ENCODE measurements at places on chromosomes 4 and X.

DNA sequence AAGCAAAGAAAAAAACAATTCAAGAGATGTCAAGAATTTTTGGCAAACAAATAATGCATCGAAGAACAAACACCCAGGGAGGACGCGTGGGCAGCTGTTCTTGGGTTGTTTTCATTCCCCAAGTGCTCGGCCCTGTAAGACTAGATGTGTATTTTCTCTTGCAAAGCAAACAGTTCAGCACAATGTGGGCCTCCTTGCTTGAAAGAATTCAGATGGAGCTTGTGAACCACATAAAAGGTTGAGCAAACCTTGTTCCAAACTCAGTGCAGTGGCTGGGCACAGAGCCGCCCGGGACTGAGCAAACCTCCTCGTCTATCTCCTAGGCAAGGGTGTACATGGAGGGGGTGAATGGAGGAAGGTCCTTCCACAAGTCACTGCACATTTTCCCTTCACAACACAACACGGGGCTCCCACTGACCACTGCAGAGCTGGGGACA, 82.4 kb downstream of the HTRA3 start:
- DNase-seq = no peak

DNA sequence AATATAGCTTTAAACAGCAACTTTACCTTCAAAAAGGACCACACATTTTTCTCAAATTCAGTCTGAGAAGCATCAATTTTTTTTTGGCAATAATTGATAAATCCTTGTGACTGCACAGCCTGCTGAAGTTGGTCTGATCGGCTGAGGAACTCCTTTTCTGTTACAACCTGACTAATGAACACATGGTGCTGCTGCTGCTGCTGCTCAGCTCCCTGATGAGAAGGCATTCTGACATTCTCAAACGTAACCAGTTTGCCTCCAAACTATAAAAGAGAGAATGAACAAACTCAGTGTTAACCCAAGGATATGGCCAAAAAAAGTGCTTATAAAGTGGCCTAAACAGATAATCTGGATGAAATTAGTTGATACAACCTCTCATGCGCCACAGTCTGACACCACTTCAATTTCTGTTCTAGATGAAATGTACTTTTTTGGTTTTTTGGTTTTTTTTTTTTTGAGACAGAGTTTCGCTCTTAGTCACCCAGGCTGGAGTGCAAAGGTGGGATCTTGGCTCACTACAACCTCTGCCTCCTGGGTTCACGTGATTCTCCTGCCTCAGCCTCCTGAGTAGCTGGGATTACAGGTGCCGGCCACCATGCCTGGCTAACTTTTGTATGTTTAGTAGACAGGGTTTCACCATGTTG, 26.5 kb downstream of the SEC31A start:
- DNase-seq = no peak

DNA sequence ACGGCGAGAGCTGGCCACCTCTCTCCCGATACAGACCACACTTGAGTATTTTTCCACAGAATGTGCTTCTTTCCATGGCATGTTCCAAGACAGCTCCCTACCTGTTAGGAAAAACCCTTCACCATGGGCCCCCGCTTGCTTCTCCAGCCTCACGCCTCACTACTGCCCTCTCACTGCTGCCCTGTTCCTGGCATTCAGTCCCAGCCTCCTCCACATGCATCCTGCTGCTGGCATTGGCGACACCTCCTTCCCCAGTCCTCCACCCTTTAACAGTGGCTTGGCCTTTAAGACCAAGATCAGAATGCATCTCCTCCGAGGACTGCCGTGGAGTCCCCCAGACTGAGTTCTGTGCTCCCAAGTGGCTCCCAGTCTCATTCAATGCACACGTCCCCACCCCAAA, 10.7 kb downstream of the PNMA6F start:
- no peak for DNase-seq

DNA sequence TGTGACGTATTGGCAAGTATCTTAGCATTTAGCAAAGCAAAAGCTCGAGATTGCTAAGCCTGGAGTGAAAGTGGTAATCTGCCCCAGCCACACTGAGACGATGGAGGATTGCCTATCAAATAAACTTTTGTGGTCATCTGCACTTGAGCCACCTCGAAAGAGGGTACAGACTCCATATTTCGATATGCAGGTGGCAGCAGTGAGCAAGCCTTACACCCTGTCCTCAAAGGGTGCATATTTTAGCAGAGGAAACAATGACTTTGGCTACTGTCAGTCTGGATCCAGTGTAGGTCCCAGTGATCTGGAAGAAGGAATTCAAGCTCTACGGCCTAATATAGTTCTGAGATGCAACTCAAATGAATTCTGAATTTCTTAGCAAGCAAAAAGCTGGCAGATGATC, 153.9 kb downstream of the ATG4A start:
- no peak for DNase-seq

GRCh38 chr4:46503739-46504138, 113.8 kb upstream of the GABRA2 start:
- DNase-seq = no peak

DNA sequence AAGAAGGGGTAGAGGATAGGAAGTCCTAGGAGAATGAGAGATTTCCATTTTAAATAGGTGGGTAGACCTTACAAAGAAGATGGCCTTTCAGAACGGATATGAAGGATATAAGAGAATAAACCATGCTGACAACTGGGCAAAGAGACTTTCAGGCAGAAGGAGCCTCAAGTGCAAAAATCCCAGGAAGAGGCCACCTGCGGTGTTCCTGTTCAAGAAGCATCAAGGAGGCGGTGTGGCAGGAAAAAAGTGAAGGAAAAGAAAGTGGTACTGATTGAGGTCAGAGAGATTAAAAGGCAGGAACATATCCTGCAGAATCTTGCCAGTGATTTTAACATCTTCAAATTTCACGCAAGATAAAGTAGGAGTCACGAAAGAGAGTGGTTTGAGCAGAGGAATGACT, 172.0 kb downstream of the FSTL5 start:
- DNase-seq = no peak

DNA sequence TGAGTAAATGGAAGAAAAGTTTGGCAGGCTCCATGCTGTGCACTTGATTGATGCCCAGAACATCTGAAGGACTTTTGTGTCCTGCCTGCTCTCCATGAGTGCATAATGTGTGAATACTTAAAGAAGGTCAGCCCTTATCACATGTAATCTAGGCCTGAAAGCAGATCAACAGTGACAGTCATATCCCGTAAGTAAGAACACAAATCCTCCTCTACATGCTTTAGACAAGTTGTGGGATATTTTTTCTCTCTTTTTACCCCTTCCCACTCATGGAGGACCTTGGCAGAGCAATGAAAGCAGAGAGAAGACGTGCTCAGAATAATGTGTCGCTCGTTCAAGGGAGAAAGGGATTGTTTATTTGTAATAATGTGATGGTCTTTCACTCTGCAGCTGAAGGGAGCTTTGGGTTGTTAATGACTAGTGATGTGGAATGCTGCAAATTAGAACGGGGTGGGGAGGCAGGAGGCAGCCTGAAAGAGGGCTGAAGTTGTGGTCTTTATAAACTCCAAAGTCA, 286.6 kb downstream of the BMPR1B start:
- no peak for DNase-seq

GRCh38 chr4:75779105-75779757, 54.9 kb downstream of the USO1 start:
- no peak for DNase-seq

GRCh38 chr4:89275587-89275986, 32.0 kb downstream of the GPRIN3 start:
- DNase-seq = no peak

GRCh38 chrX:120029354-120029753, 48.1 kb downstream of the RHOXF2B start:
- DNase-seq = no peak

- no peak for DNase-seq
These were observed 140.3 kb downstream of the SH3KBP1 start for GRCh38 chrX:19746919-19747651.

DNA sequence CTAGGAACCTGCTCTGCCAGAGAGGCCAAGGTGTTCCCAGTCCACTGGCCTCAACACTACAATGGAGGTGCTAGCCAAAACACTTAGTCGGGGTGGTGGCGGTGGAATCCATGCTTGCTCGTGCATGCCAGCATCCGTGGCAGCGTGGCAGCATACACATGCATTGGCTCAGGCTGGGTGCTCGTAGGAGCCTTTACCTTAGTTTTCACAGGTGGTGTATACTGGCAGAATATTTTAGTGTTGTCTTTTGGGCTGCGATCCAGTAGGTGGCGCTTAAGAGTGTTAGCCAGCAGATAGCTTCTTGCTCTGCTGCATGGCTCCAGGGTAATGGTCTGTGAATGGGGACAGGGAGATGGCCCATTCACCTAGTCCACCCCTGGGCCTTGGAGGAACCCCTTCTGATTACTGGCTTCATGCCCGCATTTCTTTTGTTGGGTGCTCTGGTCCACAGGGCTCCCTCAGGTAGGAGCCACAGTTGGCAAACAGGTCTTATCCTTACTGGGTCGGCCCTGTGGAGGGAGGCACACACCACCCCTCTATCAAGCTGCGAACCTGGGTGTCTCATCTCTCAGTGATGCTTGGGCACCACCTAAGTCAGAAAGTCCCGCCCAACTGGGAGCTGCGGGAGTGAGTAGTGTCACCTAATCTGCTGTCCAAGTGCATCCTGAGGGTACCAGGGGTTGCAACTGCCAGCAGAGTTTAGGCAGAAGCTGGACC, 40.0 kb downstream of the RIPPLY1 start:
- DNase-seq = no peak

- DNase-seq = no peak
These were observed 12.4 kb upstream of the TDO2 start for GRCh38 chr4:155891058-155891457.

DNA sequence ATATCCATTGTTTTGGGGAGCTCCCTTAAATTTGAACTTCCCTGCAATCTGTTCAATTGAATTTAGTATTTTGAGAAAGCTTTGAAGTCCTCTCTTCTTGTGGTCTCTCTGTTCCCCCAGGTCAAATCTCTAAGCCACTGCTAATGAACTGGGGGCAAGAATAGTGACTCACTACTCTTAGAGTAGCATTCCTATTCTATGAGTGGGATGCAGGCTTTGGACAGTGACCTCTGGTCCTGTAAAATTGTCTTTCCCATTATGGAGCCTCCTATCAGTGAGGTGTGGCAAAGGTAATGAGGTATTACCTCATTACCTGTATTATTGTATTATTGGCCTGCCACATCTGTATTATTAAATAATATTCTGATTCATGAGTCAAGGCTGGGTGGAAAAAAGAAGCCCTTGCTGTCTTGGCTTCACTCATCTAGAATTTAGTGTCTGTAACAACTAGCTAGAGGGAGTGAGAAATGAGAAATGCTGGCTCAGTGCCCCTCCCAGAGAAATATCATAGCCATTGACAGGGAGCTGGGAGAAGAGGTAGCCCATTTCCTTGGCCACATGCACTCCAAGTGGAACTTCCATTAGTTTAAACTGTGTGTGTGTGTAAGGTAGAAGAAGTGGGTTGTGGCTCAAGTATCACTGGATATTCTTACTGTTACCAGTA, 393.9 kb upstream of the CTSO start:
- no peak for DNase-seq

Measured in CD4-positive, alpha-beta T cell treated with Interleukin-6 at 100 ng/mL for 8 hours (primary cell).